ENCODE measurements at places on chromosomes 11 and 22. TPM values are rescaled to one million over a fixed set of nuclear protein-coding genes. Genes with fewer than 3 reads are reported as not detected.

Gene DEAF1
- 76.6 TPM for total RNA-seq

Gene OR52H1
- total RNA-seq = 0.69 TPM

Gene MMP27
- total RNA-seq = not detected

Gene IL10RA
- 3.7 TPM for total RNA-seq

Gene TMPRSS6
- 0.23 TPM for total RNA-seq

Gene OR2AG2
- 1.4 TPM for total RNA-seq

Gene ELMOD1
- 84.7 TPM for total RNA-seq

Gene MB
- 2.5 TPM for total RNA-seq

Gene PGA5
- not detected for total RNA-seq

Gene TMEM86A
- total RNA-seq = 6.7 TPM

Gene RAB38
- total RNA-seq = 1.8 TPM

Gene KCNK4
- total RNA-seq = 7.2 TPM

Gene TECTA
- 2.5 TPM for total RNA-seq

Gene MPZL3
- total RNA-seq = 2.8 TPM

Gene CHEK2
- 7.4 TPM for total RNA-seq

Gene KCNJ5
- 4.4 TPM for total RNA-seq

Gene CSF2RB
- 0.92 TPM for total RNA-seq

Gene CEND1
- total RNA-seq = 19.4 TPM

Gene HMOX1
- 5.1 TPM for total RNA-seq

Gene TPBGL
- total RNA-seq = 0.46 TPM

Gene DDTL
- total RNA-seq = 3.9 TPM

Gene SCN2B
- 15.0 TPM for total RNA-seq

Gene HEPACAM
- 59.3 TPM for total RNA-seq

Gene ADM2
- not detected for total RNA-seq

Gene CABP4
- 0.23 TPM for total RNA-seq

Gene C22orf31
- total RNA-seq = not detected

Gene F2
- not detected for total RNA-seq

Gene SLC22A12
- not detected for total RNA-seq

Gene OR52N4
- total RNA-seq = not detected

Gene IFITM10
- total RNA-seq = 2.8 TPM

Gene KDM4E
- total RNA-seq = not detected

Gene NXPE2
- 1.4 TPM for total RNA-seq

Gene OR5B21
- not detected for total RNA-seq

Gene TMPRSS13
- total RNA-seq = 0.23 TPM

Gene MGAT3
- total RNA-seq = 42.9 TPM

Gene MAPK8IP2
- total RNA-seq = 76.6 TPM

Gene NNMT
- total RNA-seq = 0.92 TPM

Gene CD3D
- not detected for total RNA-seq

Gene MS4A2
- under 0.01 TPM for total RNA-seq

Gene CARD10
- 4.6 TPM for total RNA-seq

Gene CHST1
- 37.8 TPM for total RNA-seq

Gene GAL
- total RNA-seq = 1.8 TPM

Gene OR4C5
- not detected for total RNA-seq

Gene VSIG10L2
- total RNA-seq = not detected

Gene SHANK2
- total RNA-seq = 44.1 TPM

Gene GLB1L3
- 1.8 TPM for total RNA-seq

Gene CASP12
- not detected for total RNA-seq

Gene PGGHG
- 0.92 TPM for total RNA-seq

Gene CD6
- 2.3 TPM for total RNA-seq

Gene SLC25A1
- total RNA-seq = 36.7 TPM

Gene OR52A5
- not detected for total RNA-seq

Gene TIMM10
- 23.3 TPM for total RNA-seq

Gene TTC36
- total RNA-seq = 0.92 TPM

Gene TIGD3
- 3.2 TPM for total RNA-seq

Gene APLNR
- 25.1 TPM for total RNA-seq

Gene MS4A4A
- 2.1 TPM for total RNA-seq

Gene CARD18
- not detected for total RNA-seq

Gene RPUSD4
- 33.0 TPM for total RNA-seq

Gene KRTAP5-1
- not detected for total RNA-seq

Gene ART5
- 1.4 TPM for total RNA-seq

Data from diencephalon (tissue), 1 donor.